ENCODE measurements at places on chromosomes 4 and X. TPM values are rescaled to one million over a fixed set of nuclear protein-coding genes. Genes with fewer than 3 reads are reported as not detected.

The GABRA4 gene
- 0.27 TPM for total RNA-seq

The CTAG2 gene
- not detected for total RNA-seq

The GAGE2A gene
- not detected for total RNA-seq

The MRPS18C gene
- total RNA-seq = 20.1 TPM

The SPACA5 gene
- total RNA-seq = not detected

The ART3 gene
- total RNA-seq = 0.34 TPM

The HDAC8 gene
- total RNA-seq = 13.8 TPM

The CD38 gene
- total RNA-seq = 0.29 TPM

The TTC29 gene
- not detected for total RNA-seq

The EGF gene
- 1.7 TPM for total RNA-seq

The DCHS2 gene
- total RNA-seq = 0.27 TPM

The REST gene
- 38.4 TPM for total RNA-seq

The CCDC149 gene
- total RNA-seq = 12.5 TPM

The IL2 gene
- total RNA-seq = not detected

The HSFX3 gene
- not detected for total RNA-seq

The ZNF185 gene
- total RNA-seq = 72.7 TPM

The NOA1 gene
- 37.8 TPM for total RNA-seq

The FATE1 gene
- total RNA-seq = not detected

The DCUN1D4 gene
- 17.4 TPM for total RNA-seq

The ATP2B3 gene
- total RNA-seq = not detected

The ARR3 gene
- 0.25 TPM for total RNA-seq

The VSIG4 gene
- total RNA-seq = 25.3 TPM

The ARHGAP6 gene
- total RNA-seq = 2.7 TPM

The DOCK11 gene
- 11.1 TPM for total RNA-seq

The RNF150 gene
- total RNA-seq = 2.7 TPM

The SUPT20HL1 gene
- total RNA-seq = not detected

The PALLD gene
- 83.5 TPM for total RNA-seq

The PAGE1 gene
- not detected for total RNA-seq

The CLDN2 gene
- total RNA-seq = not detected

The CFAP47 gene
- total RNA-seq = not detected

The DMP1 gene
- total RNA-seq = not detected
